ENCODE measurements at places on chromosomes 13 and 19.

- DNase-seq: no peak
These were observed 14.3 kb downstream of the IER2 start for GRCh38 chr19:13164343-13165161.

DNA sequence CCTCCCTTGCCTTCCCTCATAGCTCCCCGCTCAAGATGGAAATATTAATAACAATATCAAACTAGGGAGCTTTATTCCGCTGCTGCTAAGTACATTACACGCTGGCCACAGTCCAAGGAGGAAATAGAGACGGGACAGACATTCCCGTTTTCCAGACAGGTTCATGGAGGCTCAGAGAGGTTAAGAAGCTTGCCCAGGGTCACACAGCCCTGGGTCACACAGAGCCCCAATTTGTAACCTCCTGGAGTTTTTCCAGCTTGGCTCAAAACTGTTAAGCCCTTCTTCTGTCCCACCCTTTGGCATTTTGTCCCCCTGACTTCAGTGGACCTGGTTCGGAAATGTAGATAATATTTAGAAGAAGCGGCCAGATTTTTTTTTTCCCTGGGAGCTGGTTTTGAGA, 2.0 kb downstream of the BICRA start:
- no peak for DNase-seq

DNA sequence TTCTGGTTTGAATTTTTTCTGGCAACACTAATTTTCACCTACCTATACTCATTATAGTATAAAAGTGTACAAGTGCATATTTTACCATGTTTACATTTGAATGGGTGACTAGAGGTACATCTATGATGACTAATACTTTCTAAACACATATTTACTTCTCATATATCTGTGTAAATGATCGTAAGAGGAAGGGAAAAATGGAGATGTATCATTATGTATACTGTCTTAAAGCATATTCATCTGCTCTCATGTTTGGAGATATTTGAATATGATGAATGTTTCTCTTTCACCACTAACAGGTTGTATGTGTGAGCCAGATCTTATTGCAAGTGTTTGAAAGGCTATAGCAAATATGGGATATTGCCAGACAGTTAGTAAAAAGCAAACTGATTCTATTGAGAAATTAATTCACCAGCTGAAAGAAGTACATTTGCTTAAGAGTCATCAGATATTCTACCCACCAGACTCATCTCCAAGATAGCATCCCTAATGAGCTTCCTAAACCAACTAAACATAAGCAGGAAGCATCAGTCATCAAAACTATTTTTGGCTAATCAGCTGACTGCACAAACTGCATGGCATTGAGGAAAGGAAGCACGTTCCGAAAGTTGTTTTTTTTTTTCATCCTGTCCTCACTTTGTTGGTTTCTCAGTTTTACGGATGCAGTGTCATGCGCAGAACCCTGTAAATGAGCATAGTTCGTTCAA, 738.2 kb downstream of the GPC5 start:
- no peak for DNase-seq

DNA sequence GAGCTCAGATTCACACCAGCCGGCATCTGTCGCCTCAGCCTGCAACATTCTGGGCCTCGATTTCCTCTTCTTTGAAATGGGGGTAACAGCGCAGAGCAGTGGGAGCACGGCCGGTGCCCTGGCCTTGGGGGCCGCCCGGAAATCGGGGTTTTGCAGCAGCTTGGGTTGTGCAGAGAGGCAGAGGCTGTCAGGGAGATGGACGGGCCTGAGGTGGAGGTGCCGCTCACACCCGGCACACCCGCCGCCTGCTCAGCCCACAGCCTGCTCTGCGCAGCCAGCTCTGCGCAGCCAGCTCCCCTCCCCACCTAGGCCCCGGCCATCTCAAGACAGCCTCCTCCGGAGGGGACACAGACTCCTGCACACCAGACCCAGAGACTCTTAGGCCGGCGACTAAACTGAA, 10.6 kb downstream of the KLF2 start:
- DNase-seq: no peak

GRCh38 chr13:106302843-106303242, 232.6 kb downstream of the EFNB2 start:
- DNase-seq: no peak

DNA sequence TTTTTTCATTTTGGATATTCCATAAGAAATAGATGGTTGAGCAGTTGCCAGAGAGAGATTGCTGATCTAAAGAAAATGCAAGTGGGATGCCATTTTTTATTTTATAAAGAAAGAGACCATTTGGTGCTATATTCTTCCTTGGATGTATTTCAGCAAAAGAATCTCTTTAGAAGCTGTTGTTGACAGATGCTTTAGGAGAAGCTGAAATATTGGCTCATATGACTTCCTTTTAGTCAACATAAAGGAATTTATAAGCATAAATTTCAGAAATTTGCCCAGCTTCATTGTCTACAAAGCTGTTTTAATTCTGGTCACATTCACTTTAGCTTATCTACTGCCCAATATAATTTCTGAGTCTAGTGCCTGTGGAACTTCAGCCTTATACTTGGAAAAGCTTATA, 36.9 kb downstream of the POLR1D start:
- DNase-seq: no peak

DNA sequence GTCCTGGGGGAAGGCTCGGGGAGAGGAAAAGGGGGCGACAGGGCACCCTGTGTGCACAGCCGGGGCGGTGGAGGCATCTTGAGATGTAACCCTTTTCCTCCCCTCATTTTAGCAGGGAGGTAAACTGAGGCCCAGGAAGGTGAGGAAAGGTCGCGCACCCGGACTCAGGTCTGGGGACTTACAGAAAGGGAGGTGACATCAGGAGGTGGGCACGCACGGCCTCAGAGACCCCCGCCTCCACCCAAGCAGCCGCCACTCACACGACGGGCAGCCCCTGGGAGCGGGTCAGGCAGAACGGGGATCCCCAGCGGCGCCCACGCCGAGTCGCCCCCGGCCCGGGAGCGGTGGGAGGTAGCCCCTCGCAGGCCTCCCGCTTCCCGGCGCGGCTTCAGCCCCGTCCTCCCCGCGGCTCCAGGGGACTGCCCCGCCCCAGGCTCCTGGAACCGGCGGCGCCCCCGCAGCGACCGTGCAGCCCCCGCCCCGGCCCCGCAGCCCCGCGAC, 477 bp downstream of the PIP5K1C start:
- DNase-seq: no peak

DNA sequence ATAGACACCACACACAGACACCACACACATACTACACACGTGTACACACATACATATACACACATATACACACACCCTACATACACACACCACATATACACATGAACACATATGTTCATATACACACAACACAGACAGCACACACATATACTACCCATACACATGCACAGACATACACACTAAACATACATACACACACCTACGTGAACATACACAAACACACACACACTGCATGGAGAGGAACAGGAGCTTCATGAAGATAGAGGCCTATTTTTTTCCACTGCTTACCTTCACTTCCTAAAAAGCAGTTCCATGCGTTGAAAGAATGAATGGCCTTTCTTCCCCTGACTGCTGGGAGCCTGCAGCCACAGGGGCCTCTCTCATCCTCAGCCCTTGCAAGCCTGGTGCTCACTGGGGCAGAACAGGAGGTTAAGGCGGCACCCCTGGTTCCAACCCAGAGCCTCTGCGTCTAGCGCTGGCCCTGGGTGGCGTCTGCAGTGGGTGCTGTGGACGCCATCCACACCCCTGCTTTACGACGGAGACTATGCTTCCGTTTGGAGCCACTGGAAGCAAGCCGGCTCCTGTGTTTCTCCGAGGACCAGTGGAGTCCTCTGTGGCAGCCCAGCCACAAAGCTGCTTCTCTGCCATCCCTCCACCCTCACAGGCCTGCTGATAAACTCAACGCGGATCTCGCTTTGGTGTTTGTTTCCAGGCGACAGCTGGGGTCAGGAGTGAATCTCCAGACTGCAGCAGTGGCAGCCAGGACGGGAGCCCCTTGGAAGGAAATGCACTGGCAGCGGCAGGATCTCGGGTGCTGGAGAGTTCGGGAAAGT, 1.9 kb upstream of the RASA3 start:
- DNase-seq: no peak

DNA sequence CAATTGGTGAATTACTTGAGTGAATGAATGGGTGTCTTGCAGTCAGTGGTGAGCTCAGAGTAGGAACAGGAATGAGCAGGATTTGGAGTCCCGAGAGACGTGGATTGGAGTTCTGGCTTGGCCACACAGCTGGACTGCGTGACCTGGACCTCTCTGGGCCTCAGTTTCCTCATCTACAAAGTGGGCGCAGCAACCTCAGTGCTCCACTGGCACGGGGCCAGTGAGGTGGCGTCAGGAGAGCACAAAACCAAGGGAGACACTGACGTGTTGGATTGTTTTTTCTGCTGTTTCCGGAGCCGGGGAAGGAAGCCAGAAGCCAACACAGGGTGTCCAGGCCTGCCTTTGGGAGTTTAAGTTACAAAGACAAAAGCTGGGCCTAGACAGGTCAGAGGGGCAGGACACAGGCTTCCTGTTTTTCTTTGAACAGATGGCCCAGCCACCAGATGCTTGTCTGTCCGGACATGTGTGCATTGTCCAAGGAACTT, 6.5 kb upstream of the DOCK6 start:
- DNase-seq: no peak

DNA sequence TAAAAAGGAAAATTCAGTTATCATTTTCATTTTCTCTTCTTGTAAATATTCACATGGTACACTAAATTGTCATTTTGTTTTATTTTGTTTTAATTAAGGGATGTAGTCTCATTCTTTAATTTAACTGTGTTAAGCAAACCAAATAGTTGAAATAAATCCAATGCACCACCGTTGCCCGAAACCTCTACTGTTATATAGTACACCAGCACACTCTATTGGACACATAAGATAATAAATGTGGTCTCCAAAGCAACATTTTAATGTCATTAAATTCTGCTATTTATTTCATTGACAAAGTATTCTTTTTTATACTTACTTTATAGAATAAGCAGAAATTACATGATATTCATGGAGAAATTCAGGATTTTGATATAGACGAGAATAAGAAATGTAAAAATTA, 156.4 kb upstream of the FREM2 start:
- DNase-seq: peak; percentile 19

DNA sequence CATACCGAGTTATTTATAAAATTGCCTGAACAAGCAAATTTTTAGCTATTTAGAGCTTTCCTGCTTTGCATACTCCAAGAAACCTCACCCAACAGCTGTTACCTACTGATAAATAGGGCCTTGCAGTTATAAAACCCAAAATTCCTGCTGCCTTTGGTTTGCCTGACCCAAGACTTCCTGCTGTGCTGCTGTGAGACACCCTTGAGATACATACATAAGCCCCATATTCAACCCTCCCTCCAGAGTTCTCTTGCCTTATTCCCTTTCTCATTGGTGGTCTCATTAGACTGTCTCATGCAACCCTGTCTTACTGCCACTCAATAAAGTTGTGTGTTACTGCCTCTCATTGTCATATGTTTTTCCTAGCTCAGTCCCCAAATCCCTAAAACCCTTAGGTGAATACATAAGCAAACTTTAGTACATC, 677.6 kb downstream of the UQCRFS1 start:
- no peak for DNase-seq

DNA sequence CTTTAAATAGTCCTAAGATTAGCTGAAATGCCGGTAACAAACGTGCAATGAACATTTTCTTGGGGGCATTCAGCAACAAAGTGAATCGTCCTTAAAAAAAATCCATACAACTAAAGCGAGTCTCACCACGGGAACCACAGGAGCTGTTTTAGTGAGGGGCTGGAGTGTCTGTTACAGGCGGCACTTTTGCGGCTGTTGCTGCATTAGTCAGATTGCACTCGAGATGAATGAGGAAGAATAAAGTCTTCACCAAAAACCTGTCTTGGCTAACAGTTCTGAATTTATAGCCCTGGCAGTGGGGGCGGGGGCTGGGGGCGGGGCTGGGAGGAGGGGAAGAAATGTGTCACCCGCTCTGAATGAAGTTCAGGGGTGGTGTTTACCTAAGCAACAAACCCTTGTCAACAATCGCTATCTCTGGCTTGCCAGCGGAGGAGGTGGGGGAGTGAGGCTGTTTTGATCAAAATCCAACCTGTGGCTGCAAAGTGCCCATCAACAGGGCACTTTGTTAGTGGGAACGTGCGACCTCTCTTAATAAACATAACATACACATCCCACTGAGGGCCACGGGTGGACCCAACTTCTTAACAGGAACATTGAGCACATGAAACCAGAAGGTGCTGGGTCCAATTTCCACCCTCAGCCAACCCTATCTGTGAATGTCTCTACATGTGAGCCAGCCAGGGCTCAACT, 44.5 kb downstream of the RFX2 start:
- DNase-seq: peak; percentile 86

DNA sequence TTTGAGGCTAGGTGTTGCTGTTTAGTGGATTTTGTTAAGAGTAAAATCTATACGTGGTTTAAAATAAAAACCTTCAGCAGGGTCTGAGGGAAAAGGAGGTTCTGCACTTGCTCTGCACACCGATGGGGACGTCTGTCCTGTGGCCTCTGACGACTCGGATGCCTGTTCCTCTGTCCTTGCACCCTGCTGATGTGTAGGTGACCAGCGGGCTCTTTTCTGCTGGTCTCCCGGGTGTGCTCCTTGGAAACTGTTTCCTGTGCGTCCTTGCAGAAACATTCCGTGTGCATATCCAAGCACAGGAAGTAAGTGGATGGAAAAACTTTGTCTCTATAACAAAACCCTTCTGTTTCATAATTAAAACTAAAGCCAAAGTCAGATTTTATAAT, 3.8 kb downstream of the ATP4B start:
- no peak for DNase-seq

GRCh38 chr19:52533901-52534300, 6.4 kb downstream of the ZNF808 start:
- peak; percentile 32 for DNase-seq

DNA sequence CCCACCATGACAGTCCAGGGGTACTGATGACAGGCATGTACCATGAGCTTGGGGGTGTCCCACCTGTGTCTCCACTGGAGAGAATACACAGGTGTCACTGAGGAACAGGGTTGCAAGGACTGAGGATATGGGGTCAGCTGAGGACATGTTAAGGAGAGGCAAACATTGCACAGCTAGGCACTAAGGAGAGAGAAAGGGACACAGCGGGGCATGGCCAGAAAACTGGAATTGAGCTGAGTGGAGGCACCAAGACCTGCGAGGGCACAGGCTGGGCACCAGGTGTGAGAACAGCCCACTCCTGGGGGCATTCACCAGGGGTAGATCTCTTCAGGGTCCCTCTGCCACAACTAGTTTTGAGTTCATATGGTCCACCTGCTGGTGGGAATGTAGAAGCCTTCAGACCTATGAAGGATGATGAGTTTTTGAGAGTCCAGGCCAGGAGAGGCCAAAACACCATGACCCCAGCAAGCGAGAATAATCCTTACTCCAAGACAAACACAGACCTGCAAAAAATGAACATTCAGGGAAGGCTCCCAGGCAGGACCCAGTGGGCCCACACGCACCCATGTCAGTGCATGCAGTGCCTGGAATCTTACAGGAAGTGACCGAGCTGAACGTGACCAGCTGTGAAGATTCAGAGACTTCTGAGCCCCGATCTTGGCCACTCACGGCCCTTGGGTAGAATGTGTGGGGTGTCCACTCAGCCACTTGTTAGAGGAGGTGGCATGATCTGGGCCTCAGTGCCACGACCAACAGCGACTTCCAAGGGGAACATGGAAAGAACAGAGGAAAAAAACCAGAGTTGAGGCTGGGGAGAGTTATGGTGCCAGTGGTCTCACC, 1.4 kb upstream of the ZNF584 start:
- DNase-seq: no peak
